NAMALWA (cell line): ENCODE measurements at places on chromosomes 11 and 22.

- no peak for DNase-seq
These were observed 18.1 kb upstream of the TSPAN18 start for GRCh38 chr11:44708523-44709280.

- no peak for DNase-seq
These were observed 18.1 kb upstream of the SCN3B start for GRCh38 chr11:123672568-123672967.

DNA sequence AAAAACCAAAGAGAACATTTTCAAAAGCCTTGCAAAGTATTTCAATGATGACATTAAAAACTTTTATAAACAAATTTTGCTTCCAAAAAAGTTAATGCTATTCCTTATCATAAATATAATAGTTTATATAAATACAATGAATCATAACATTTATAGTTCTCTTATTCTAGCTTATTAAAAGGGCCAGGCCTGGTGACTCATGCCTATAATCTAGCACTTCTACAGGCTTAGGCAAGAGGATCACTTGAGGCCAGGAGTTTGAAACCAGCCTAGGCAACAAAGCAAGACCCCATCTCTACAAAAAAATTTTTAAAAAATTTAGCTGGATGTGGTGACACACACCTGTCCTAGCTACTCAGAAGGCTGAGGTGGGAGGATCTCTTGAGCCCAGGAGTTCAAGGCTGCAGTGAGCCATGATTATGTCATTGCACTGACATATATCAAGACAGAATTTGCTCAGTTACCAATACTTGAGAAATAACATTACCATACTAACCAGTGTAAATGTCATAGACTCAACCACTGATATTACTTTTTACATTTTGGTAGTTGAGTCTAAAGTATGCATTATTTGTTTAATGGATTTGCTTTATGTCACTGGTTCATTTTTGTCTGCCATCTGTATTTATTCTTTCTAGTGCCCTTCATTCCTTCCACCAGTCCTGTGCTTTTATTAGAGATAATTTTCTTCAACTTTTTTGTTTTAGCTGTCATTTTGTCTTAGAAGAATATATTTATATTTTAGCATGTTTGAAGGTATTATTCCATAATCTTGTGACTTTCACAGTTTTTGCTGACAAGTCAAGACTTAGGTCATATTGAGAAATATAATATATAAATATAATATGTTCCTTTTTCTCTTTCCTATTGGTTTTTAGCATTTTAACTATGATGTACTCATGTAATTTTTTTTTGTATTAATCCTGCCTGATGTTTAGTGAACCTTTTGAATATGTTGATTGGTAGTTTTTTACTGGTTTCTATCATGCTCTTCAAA, 56.2 kb downstream of the CYP2R1 start:
- no peak for DNase-seq

GRCh38 chr22:29093501-29094300, 20.9 kb downstream of the KREMEN1 start:
- DNase-seq: no peak

- DNase-seq: no peak
These were observed 105.6 kb upstream of the ALDH3B2 start for GRCh38 chr11:67780056-67780455.

DNA sequence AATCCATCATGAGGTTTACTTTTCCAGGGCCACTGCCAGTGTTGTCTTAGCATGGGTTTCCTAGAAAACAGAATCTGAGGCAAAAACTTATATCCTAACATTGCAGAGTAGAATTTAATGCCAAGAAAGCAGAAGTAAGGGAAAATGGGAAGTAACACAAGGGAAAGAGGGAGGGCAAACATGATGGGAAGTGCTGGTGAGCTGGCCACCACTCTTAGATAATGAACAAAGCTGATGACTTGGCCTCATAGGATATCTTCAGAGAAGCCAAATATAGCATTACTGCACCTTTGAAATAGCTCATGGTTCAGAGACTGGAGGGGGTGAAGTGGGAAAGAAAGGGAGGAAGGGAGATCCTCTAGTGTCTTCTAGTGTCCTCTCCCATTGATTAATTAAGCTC, 24.8 kb upstream of the CALCB start:
- no peak for DNase-seq

DNA sequence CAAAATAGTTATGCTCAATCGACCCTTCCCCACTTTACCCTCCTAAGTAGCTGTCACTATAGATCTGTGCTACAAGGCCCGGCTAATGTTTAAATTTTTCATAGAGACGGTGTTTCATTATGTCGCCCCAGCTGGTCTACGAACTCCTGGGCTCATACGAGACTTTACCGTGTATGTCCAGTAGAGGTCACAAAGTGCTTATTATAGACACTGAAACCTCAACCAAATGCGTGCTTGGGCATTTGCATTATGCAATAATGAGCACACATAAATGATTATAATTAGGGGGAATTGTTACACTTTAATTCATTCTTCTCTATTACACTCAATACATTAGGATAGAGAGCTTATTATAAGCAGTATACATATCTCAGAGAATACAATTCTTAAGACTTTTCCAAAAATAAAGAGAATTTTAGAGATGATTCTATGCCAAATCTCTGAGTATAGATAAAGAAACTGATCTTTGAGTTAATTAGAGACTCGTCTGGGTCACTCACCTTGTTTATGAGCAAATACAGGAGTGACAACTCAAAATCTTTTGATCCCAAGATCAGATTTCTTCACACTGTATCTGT, 12.5 kb upstream of the MRPL16 start:
- peak; percentile 83 for DNase-seq

DNA sequence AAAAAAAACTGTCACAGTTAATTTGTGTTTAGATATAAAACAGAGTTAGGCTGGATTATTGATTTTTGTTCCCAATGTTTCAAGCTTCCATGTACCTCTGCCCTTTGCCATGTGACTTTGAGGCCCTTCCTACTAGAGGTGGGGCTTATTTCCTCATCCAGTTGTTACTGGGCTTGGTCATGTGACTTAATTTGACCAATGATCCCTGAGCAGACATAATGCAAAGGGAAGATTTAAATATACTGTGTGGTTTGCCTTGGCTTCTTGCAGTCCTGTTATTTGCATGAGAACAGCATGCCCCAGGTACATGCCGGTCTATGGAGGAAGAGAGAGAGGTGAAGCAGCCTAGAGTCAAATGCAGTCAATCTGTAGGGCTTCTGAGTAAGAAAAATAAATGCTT, 347.0 kb downstream of the MIAT start:
- DNase-seq: peak; percentile 30

- DNase-seq: no peak
These were observed 23.1 kb downstream of the FADD start for GRCh38 chr11:70226183-70226582.

DNA sequence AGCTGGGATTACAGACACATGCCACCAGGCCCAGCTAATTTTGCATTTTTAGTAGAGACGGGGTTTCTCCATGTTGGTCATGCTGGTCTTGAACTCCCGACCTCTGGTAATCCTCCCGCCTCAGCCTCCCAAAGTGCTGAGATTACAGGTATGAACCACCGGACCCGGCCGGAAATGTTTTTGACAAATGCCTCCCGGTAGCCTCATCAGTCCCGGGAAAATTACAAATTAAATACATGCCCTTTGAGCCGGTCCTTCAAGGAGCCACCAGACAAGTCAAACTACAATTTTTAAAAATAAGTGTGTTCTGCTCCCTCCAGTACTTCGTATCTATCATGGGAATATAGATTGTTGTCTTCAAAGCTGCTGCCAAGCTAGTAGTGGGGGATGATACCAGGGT, 17.5 kb downstream of the WBP2NL start:
- no peak for DNase-seq

DNA sequence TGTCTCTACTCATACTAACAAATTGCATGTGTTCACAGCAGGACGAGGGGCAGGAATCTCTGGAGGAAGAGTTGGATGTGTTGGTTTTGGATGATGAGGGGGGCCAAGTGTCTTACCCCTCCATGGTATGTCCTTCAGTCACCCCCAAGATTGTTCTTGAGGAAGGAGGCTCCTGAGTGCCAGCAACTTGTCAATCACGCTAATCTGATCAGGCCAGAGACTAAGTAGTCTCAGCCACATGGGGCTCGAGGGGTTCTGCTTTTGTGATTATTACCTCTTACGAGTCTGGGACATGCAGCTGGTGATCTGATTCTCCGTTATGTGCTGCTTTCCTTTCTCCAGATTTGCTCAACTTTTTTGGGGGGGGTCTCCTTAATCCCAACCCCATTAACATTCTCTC, 54.3 kb downstream of the CTNND1 start:
- no peak for DNase-seq

- no peak for DNase-seq
These were observed 12.8 kb downstream of the FBXO3 start for GRCh38 chr11:33761471-33761870.

GRCh38 chr22:44192098-44192815, 11.5 kb downstream of the PARVG start:
- DNase-seq: peak; percentile 61
